AG04450 (cell line): ENCODE measurements at places on chromosomes 2 and 18.

GRCh38 chr18:22817844-22818243, 115.3 kb upstream of the RBBP8 start:
- DNase-seq = no peak

- DNase-seq = peak; percentile 93
Measured at GRCh38 chr2:99697811-99698568, 208.2 kb upstream of the REV1 start.

- no peak for DNase-seq
Measured at GRCh38 chr2:201575971-201576370, 67.3 kb downstream of the TMEM237 start.

- DNase-seq = no peak
Measured at GRCh38 chr2:96150791-96151594, 5.8 kb upstream of the DUSP2 start.

- DNase-seq = no peak
Measured at GRCh38 chr2:170714381-170715061, 616 bp upstream of the SP5 start.

DNA sequence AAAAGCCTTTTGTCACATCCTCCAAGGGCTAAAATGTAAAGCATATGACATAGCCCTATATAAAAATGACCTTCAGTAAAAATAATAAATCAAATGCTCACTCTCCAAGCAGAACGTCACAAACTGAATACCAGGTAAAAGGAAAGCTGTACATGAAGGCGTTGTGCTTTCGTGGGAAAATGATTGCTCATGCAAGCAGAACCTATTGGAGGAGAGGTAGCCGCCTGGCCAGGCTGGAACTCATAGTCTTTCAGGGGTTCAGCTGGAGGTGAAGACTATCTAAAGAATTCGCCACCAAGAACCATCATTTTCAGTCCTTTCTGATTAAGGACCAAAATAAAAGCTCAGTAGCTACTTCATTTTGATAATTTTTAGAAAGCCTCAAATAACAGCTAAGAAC, 44.7 kb downstream of the ANKRD44 start:
- DNase-seq = no peak

DNA sequence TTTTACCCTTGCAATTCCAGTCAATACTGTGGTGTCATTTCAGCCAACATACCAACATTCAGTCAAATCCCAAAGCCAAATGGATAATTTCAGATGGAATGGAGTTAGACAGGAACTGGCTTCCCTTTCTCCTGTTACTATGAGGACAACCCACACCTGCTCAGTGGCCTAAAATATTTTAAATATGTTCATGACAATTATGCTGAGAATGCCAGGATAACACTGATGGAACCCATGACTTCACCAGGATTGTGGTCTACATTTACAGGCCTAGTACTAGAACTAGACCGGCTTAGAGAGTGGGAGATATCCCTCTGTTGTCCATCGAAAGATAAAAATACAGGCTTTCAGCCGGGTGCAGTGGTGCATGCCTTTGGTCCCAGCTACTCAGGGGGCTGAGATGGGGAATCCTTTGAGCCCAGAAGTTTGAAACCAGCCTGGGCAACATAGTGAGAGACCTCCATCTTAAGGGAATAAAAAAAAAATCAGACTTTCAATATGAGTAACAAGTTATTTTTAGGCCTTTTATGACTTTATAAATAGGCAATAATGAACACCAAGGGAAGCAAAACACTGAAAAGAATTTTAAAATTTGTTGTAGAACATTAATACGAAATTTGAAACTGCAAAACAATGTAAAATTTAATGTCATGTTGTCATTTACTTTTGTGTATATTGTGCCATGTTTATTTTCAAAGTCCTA, 14.2 kb downstream of the GPATCH11 start:
- no peak for DNase-seq
